Memory B cell (primary cell): ENCODE measurements at places on chromosomes 4 and X.

GRCh38 chr4:39125600-39125985, 56.7 kb upstream of the WDR19 start:
- no peak for DNase-seq

GRCh38 chr4:63222466-63222865, 1186.8 kb downstream of the TECRL start:
- no peak for DNase-seq

DNA sequence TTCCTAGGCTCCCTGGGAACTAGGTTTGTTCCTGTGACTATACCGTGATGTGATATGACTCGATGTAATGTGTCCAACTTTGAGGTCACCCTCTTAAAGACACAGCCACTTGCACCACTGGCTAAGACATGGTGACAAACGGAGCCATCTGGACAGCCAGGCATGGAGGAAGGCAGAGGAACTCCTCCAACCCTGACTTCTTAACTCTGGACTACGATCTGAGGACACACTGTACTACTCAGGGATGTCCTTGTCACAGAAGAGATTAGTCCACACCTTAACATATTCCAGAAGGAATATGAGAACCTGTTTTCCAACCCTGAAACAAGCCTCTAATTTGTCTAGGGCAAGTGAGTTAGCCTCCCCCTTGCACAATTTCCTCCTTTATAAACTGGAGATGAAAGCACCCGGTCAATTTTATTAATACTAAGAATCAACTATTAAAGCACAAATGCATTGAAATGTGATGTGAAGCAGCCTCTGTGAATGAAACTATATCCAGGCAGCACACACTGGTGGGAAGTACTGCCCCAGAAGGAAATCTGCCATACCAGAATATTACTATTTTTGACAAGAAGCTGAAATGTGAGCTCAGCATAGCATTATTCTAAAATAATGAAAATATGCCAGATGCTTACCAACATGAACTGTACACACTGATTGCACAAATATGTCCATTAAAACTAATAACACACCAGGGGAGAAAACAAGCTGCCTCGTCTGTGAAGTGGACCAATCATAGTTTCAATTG, 47.3 kb downstream of the TSPAN5 start:
- no peak for DNase-seq

DNA sequence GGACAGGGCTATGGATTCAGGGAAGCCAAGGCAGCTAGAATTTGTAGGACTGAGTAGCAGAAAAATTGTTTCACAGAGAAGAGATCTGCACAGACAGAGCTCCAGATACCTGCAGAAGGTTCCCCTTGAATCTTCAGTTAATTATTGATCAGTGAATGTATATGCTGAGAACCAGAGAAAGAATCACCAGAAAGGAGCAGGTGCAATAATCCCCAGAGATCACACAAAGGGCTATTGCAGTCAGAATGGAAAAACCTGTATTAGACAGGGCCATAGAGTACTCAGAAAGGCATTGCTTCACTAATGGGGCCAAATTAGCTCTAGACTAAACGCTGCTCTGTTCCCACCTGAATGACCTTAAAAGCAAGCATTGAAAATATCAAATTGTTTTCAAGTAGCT, 35.5 kb upstream of the SMAD1 start:
- DNase-seq, result no peak

DNA sequence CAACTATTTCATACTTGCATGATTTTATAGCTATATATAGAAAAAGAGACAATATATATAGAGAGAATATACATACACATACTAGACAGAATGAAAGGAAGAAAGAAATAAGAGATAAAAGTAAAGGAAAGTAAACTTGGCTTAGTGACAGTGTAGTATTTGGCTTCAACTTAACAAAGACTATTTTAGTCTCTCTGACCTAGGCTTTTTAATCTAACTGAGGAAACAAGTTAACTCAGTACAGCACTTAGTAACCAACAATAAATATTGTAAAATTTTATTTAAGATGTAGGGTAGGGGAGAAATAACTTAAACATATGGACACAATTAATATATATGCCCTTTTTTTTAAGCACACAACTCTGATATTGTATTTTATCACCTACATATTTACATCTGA, 249.0 kb upstream of the MAB21L2 start:
- no peak for DNase-seq

DNA sequence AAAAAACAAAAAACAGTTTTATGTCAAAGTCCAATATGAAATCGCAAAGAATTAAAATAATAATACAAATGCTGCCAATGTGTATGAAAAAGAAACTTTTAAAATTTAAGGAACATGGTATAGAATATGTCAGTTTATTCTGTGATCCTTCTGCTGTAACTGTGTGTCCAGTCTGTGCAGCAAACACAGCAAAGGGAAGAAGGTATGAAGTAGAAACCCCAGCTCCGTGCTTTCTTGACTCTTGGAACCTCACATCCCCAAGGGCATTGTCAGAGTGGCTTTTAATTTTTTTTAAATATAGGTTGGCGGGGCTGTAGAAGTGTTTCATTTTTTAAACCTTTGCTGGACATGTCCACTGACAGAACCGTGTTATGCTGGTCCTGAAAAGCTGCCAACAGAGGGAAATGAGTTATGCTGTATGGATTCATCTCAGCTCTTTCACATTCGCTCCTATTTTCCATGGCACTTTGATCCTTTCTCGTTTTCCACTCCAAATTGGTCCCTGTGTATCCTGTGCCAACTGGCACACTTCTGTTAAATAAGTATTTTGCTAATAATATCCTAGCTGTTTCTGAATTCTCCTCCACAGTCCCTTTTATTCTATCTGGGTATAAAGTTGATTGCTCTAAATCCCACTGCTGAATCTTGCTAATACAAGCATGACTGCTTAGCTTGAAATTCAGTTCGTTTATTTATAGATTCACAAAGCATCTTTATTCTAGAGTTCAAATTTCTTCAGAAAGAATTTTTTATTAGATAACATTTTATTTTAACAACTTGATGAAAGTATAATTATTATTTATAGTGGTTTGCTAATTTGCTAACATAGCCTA, 127.0 kb upstream of the DDIT4L start:
- no peak for DNase-seq

DNA sequence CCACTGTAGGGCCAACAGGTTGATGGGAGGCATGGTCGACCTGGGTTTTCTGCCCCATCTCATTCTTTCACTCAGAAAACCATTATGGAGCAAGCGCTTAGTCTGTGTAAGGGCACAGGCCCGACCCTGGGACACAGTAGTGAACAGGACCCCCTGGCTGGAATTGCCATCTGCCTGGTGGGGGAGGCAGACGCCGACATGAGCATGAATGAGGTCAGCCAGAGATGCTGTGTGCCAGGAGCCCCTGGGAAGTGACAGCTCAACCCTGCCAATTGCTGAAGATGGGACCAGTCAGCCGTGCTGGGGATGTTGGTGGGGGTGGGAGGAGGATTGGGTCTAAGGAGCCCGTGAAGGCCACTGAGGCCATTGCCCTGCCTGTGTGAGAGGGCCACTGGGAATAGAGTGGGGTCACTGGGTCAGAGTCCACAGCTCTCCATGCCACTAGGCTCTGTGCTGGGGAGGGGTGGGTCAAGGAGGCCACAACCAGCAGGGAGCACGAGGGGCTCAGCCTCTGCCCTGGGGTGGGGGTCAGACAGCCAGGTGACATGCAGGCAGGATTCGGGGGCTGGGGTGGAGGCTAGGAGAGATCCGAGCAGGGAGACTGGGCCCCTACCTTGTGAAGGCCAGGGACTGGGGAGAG, 31.0 kb downstream of the ZNF185 start:
- no peak for DNase-seq

GRCh38 chr4:26763648-26764047, 97.0 kb upstream of the STIM2 start:
- DNase-seq, result no peak

- peak; percentile 13 for DNase-seq
Observed at GRCh38 chrX:118536687-118537461, 41.3 kb downstream of the DOCK11 start.

DNA sequence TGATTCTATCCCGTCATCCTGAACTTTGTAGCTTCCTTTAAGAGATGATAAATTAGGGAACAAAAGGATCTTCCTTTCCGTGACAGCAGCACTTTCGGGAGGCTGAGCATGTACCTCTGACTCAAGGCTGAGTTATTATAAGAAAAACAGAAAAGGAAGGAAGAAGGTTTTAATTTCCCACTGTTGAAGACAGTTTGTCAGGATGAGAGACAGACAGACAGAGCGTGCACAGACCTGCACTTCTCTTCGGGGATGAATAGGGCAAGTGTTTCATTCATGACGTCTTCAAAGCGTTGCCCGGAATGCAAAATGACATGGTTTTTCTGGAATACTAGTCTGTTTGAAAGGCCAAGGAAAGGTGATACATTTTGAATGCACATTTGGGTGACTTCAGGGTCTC, 405.3 kb upstream of the FAT1 start:
- no peak for DNase-seq

DNA sequence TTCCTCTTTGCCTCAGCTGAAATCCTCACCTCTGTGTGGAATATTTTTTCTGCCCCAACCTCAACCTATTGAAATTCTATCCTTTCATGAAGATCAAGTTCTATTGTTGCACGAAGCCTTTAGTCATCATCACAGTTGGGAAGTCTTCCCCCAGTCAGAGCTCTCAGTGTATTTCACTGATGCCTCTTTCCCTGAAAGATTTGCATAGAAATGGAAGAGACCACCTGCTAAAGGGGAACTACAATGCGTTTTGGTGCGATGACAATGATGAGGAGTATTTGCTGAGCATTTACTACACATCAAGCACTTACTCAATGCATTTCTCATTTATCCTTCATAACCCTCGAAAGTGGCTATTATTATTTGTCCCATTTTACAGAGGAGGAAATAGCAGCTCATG, 151.2 kb upstream of the KLF3 start:
- no peak for DNase-seq

- DNase-seq, result no peak
Observed at GRCh38 chrX:16511796-16512776, 137.9 kb upstream of the S100G start.

DNA sequence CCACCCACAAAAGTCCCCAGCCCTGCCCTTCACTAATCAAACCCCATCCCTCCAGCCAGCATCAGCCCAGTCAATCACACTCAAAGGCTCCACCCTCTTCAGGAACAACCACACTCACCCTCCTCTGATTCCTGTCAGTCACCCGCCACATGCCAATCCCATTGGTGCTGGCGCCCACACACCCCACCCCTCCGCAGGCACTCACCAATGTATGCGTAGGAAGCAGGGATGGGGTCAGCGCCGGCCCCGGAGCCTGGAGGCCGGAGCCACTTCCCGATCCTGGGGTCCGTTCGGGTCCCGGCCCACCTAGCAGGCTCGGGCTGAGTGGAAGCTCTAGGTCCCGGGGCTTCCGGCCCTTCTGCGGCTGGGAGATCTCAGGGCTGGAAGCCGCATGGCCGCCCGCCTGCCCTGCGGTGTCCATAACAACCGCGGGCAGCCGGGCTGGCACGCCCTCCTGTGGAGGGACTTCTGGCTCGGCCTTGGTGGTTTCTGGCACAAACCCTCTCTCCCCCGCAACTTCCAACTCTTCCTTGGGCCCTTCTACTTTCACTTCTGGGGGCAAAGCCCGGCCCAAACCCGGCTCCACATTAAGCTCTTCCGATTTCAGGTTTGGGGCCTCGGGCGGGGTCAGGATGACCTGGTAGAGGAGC, 7.9 kb upstream of the CFP start:
- DNase-seq, result no peak
